ENCODE measurements at places on chromosomes 11 and 22. TPM values are rescaled to one million over a fixed set of nuclear protein-coding genes. Genes with fewer than 3 reads are reported as not detected.

- no peak for DNase-seq
These were observed 2.6 kb downstream of the FAM180B start for GRCh38 chr11:47589118-47589517.

GRCh38 chr11:34150494-34151151 is 45.2 kb downstream of the NAT10 start:
- DNase-seq: no peak

- DNase-seq: no peak
These were observed 34.8 kb upstream of the HORMAD2 start for GRCh38 chr22:30045494-30045887.

- DNase-seq: no peak
These were observed 75.8 kb upstream of the SESN3 start for GRCh38 chr11:95306801-95307200.

GRCh38 chr22:29831958-29832357 is 6.1 kb downstream of the ASCC2 start:
- no peak for DNase-seq

DNA sequence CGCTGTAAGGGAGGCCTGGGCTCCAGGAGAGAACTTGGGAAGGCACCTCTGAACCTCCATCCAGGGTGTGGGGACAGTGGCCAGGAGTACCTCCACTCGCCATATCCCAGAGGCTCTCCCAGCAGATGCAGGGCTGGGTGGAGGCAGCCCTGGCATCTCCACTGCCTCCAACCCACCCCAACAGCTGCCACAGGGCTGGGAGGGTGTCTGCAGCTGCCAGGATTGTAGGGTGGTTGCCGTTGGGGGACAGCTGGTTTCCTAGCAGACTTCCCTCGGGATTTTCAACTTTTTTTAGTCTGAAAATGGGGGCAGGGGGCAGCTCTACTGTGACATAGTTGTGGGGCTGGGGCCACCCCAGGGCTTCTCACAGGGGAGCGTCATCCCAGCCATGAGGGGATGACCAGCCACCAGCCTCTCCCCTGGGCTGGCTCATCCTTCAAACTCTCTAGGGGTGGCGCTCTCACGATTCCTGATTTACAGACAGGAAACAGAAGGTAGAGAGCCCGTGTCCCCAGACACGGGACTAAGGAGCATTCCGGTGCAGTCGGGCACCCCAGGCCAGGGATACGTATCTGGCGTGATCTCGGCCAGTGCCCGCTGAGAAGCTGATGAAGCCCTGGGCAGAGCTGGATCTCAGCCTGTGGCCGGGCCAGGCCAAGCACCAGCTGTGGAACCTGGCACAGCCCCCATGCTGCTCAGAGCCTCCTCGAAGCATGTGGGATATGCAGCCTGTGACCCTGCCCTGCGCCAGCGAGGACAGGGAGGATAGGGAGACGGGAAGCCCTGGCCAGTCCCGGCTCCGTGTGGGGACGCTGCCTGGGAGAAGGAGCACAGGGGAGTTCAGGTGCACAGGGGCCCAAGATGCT is 9.9 kb downstream of the PRR5 start:
- no peak for DNase-seq

- peak; percentile 60 for DNase-seq
These were observed 5.8 kb downstream of the RAPSN start for GRCh38 chr11:47443028-47443700.

- DNase-seq: no peak
These were observed 416.7 kb upstream of the CHORDC1 start for GRCh38 chr11:90639461-90639993.

DNA sequence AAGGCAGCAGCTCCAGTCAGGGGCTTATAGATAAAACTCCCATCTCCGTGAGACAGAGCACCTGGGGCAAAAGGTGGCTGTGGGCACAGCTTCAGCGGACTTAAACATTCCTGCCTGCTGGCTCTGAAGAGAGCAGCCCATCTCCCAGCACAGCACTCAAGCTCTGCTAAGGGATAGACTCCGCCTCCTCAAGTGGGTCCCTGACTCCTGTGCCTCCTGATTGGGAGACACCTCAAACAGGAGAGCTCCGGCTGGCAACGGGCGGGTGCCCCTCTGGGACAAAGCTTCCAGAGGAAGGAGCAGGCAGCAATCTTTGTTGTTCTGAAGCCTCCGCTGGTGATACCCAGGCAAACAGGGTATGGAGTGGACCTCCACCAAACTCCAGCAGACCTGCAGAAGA is 279.4 kb downstream of the LARGE1 start:
- no peak for DNase-seq

DNA sequence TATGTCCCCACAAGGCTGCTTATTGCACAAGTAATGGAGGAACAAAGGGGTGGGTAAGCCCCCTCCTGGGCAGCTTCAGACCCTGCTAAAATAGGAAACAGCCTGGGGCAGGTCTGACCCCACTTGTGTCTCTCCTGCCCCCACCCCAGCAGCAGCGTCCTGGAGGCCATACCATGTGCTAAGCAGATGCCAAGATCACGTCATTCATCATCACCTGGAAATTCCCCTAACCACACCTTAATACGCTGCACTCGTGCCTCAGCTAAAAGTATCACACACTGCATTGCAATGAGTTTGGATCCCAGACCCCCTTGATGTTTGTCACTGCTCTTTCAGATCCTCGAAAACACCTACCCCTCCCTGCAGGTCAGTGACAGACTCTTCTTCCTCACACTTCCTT is 27.8 kb upstream of the GGTLC2 start:
- DNase-seq: no peak

- DNase-seq: peak; percentile 22
These were observed 5.4 kb downstream of the PAK1 start for GRCh38 chr11:77468527-77468926.

DNA sequence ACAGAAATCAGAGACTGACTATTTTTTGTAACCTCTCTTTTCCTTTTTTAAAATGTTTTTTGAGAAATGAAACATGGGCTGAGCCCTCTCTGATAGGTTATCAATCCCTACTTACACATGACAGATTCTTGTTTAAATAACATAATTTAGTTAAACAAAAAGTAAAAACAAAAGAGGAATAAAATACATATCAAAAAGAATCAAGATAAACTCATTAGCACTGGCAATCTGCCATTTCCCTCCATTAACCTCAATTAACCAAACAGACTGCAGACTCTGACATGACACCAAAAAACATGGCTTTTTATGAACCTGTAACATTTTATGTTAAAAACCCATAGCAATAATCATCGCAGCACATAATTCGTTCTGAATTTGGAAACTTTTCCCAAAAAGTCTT is 284.4 kb upstream of the MTNR1B start:
- DNase-seq: no peak

DNA sequence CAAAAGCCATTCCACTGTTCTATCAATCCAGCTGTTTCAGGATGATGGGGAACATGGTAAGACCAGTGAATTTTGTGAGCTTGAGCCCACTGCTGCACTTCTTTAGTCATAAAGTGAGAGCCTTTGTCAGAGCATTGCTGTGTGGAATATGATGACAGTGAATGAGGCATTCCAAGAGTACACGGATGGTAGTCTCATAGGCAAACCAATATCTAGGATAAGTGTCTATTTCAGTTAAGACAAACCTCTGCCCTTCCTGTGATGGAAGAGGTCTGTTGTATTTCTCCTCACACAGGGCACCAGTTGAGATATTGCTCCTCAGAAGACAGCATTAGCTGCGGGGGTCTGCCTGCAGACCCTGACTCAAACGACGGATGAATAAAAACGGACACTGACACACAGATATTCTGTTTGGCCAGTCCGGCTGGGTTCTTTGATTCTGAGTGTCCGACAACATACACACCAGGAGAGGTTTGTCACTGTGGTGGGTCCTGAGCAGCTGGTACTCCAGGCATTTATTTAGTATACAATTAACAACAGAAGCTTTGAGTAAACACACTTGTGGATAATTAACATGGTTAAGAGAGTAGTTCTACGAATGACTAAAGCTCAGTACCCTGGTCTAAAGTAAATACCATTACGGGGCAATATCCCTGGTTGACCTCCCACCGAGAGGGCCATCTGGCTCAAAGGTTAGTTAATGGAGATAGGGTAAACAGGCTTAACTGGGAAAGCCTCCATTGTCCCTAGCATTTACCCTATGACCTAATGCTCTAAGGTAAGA is 121.7 kb downstream of the ZNF280B start:
- DNase-seq: no peak

DNA sequence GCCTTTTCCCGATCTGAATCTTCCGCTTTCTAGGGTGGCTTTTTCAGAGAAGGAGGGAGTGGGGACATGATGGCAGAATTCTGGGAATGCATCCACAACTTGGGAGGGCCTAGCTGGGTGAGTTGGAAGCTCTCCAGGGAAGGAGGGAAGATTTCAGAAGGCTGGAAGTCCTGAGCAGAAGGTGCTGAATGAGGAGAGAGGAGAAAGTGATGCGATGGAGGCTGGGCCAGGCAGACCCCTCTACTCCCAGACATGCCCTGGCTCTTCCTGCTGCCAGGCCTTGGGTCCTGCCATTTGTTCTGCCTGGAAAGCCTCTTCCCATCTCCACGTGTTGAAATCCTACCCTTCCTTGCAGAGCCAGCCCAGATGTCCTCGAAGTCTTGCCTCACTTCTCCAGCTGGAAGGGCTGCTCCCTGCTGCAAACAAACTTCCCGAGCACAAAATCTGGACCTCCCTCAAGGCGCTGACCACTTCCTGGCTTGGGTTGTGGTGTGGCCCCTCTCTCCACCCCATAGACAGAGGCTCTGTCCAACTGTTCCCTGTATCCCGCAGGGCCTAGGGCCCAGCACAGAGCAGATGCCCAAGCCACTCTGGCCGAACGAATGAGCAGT is 16.8 kb downstream of the LRRC32 start:
- DNase-seq: no peak

- no peak for DNase-seq
These were observed 401.5 kb downstream of the TBC1D22A start for GRCh38 chr22:47163856-47164513.

GRCh38 chr11:15655552-15655951 is 540.8 kb downstream of the INSC start:
- DNase-seq: peak; percentile 85

DNA sequence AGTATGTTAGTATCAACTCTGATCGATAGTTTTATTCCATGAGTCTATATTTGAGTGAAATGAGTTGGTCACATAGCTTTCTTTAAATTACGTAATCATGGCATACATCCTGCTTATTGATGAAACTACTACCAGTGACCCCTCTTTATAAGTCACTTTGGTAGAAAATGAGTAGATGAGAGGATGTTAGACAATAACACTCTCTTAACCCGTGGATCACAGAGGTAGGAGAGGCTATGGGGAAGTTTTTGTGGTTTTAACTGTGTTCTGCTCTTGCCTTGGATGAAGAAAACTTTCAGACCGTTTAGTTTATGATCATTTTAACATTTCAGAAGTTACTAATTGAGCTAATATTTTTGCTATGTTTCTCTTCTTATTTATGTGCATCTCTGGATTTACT is 34.0 kb downstream of the TBCEL start:
- DNase-seq: no peak

GRCh38 chr11:111823131-111823530 is 48.2 kb downstream of the ALG9 start:
- no peak for DNase-seq

DNA sequence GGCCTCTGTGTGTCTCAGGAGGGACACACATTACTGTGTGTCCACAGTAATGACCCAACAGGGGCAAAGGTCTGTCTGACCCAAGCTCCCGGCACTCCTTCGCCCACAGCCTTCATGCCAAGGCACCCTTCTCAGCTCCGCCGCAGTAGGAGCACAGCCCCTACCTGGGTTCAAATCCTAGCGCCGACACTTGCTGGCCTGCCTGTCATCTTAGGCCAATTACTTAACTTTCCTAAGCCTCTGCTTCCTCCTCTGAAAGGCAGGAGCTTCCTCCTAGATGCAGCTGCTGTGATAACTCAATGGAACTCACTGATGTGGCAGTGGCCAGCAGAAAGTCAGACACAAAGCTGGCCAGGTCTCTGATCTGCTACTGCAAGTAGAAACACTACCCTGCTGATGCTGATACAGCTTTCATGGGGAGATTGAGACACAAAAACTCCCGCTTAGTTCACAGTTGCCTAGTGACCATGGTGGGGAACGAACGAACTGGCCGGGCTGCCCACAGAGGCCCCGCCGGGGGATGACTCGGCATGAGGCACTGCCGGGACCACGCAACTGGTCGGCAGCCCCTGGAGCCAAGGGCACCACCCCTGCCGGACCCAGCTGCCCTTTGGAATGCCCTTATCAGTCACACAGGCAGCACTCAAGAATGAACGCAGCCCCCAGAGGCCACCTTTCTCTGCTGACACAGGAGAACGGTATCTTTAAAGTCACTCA is 8.1 kb downstream of the EHD1 start:
- DNase-seq: no peak

Gene KCNJ1
- total RNA-seq: not detected

Gene CEND1
- not detected for total RNA-seq

Gene MS4A8
- not detected for total RNA-seq

Gene PIK3C2A
- total RNA-seq: 25.8 TPM

Gene DGCR6
- 2.2 TPM for total RNA-seq
